ENCODE measurements at places on chromosomes 12 and 14.

- DNase-seq = no peak
Observed at GRCh38 chr12:130440411-130441080, 102.9 kb downstream of the PIWIL1 start.

DNA sequence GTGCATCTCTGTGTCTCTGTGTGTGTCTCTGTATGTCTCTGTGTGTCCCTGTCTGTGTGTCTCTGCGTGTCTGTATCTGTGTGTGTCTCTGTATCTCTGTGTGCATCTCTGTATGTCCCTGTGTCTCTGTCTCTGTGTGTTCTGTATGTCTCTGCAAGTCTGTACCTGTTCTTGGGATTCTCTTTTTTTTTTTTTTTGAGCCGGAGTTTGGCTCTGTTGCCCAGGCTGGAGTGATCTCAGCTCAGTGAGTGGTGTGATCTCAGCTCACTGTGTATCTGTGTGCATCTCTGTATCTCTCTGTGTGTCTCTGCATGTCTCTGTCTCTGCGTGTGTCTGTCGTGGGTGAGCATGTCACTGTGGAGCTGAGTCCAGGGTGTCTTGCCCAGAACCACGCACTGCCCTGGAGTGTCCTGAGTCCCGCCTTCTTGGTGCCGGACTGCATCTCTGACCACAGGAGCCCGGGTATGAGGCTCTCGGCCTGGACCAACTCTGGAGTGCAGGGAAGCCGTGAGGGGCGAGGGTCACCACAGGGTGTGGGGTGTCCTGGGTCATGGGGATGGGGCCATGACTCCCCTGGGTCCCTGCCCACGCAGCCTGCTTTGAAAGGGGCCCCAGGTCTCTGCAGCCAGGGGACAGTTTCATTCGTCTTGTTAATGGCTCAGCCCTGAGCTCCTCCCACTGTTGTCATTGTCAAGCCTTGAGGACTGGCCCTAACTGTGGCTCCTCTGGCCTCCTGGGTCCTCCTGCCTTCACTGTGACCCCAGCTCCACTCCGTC lies 11.8 kb downstream of the MYL2 start:
- DNase-seq = no peak

DNA sequence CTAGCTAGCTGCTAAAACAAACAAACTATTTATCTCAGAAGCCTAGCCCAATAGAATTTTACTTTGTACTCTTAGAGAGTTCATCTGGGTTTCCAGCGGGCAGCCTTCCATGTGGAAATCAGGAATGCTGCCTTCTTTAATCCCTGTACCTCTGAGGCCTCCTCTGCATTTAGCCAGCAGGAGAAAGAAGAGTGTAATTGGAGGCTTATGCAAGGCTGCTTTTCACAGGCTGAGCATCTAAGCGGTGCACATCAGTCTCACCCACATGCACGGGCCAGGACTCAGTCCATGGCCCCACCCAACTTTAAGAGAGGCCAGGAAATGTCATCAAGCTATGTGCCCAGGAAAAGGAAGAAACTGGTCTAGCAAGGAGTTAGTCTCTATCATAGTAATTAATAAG lies 14.0 kb upstream of the PTGDR start:
- DNase-seq = no peak

GRCh38 chr14:77903221-77903620 lies 103.3 kb downstream of the ADCK1 start:
- DNase-seq = no peak

DNA sequence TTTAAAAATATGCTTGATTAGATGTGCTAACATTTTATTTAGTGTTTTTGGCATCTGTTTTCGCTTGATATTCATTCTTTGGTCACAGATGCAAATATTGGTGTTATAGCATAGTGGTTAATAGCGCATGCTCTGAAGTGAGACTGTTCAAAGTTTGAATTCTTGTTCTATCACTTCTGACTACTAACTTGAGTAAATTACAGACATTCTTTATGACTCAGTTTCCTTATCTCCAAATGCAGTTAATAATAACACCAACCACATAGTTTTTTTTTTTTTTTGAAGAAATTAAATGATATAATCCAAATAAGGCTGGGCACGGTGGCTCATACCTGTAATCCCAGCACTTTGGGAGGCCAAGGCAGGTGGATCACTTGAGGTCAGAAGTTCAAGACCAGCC lies 81.0 kb downstream of the TMX1 start:
- DNase-seq = no peak

GRCh38 chr14:68822132-68822651 lies 29.3 kb upstream of the ZFP36L1 start:
- DNase-seq = no peak

DNA sequence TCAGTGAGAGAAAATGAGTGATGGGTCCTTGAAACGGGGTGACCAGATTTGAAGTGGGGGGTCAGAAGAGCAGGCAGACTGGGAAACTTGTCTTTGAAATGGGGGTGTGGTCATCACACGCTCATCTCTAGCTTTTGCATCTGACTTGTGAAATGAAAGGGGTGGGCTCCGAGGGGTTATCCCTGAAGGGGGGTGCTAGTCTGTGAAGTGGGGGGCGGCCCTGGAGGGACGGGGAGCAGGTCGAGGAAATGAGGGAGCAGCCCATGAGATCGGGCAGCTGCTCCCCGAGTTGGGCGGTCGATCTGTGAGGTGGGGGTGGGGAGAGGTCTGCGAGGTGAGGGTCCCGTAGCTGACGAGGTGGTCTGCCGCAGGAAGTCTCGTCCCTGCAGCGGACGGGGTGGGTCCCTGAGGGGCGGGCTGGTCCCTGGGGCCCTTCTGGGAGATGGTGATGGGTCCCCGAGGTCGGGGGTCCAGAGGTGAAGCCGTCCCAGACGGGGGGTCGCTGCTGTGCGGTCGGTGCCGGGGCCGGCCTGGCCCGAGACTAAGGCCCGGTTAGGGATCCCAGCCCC lies 542 bp downstream of the PXN start:
- no peak for DNase-seq

GRCh38 chr14:59330455-59330854 lies 134.7 kb downstream of the GPR135 start:
- DNase-seq = no peak

DNA sequence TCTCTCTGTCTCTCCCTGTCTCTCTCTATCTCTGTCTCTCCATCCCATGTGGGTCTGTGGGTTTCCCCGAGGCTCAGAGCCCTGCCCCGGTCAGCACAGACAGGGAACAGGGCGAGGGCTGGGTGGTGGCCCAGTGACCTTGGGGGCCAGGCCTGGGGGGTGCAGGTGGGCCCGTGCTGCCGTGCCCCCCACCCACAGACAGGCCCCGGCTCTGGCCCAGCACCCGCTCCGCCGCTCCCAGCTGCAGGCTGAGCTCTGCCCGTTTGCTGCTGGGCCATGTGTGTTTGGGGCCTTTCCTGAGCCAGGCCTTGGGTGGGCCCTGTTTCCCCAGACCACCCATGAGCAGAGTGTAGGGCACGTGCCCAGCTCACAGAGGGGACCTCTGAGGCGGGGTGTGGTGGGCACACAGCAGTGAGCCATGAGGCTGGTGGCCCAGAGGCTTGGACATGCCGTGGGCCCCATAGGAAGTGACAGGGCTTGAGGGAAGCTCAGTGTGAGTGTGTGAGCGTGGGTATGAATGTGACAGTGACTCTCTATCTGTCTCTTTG lies 51.0 kb downstream of the TMEM121 start:
- DNase-seq = no peak

- no peak for DNase-seq
Observed at GRCh38 chr14:103199124-103199523, 75.9 kb downstream of the TNFAIP2 start.

DNA sequence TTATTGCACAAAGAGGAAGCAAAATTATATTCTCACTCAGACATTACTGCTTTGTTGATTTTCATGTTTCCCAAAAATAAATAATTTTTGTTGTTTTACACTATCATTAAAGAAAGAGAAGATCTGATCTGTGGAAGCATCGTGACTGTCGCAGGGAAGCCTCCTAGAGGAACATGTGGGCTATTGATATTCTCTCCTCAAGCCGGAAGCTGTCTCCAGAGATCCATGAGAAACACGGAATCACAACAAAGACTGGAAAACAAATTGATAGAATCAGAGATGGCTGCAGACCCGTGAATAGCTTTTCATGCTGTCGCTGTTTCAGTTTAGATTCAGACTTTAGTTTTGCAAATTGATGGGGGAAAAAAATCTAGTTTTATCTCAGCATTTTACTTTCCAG lies 235.2 kb upstream of the TMPO start:
- no peak for DNase-seq

DNA sequence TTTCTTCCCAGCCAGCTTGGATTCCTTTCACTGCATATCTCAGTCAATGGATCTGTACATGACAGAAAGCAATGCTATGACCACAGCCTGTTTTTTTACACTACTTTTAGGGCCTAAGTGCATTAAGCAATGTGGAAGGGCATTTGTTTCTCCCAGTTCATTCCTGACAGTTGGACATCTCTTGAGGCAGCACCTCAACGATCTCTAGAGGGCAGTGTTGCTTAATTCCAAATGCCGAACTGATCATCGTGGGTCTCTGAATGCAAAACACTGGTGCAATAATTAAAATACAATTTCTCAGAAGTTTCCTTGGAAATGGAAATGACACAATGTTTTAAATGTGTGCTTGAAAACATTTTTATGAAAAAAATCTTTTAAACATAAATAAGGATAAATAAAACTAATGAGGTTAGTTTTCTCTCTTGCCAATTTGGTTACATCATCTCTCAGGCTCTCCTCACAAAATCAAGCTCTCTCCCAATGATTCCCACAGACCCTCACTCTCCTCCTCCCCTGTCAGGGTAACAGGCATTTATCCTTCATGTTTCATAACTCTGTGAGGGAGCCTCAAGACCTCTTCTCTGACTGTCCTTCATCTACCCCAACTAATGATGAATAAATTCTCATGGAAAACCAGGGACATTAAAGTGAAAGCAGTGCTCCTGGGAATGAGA lies 192.4 kb upstream of the SLC16A7 start:
- DNase-seq = no peak

GRCh38 chr14:79165471-79166090 lies 995.4 kb downstream of the NRXN3 start:
- no peak for DNase-seq

DNA sequence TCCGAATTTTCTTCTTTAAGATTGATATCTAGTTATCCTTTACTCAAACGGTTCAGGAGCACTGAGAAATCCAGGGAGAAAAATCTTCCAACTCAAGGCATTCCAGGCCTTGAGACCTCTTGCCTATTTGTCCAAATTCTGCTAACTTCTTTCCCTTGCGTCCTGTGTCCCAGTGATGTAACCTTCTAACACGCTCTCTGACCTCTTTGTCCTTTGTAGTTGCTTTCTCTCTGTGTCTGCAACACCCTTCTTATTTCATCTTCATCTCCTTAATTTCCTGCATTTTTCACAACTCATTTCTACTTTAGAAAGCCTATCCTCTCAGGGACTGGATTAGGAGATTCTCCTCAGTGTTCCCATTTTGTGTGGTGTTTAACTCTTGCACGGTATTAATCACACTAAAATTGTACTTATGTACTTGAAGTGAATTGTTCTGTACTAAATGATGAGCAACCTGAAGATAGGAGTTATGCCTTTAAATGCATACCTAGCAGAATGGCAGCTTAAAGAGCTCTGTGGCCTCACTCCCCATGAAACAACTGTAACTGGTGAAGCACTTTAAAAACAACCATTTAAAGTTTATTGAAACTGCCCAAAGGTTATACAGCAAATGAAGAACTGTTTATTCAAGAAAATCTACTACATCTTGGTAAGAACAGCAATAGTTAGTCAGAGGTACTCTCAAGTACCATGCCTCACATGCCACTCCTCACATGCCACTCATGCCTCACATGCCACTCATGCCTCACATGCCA lies 7.4 kb upstream of the SNAPC1 start:
- DNase-seq = no peak

- no peak for DNase-seq
Observed at GRCh38 chr14:43540948-43541347, 966.1 kb downstream of the FSCB start.

DNA sequence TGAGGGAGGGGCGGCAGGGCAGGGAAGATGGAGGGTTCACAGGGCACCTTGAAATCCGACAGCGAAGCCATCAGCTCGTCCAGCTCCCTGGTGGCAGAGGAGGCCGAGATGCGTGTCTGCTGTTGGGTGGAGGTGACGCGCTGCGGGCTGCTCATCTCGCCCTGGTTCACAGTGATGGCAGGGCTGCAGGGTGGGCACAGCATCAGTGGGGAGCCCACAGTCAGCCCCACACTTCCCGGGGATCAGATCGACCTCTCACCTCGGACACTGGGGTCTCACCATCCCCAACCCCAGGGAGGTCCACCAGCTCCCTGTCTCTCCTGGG lies 20.6 kb upstream of the RPLP0 start:
- DNase-seq = no peak

- no peak for DNase-seq
Observed at GRCh38 chr12:547883-548470, 88.2 kb downstream of the B4GALNT3 start.

DNA sequence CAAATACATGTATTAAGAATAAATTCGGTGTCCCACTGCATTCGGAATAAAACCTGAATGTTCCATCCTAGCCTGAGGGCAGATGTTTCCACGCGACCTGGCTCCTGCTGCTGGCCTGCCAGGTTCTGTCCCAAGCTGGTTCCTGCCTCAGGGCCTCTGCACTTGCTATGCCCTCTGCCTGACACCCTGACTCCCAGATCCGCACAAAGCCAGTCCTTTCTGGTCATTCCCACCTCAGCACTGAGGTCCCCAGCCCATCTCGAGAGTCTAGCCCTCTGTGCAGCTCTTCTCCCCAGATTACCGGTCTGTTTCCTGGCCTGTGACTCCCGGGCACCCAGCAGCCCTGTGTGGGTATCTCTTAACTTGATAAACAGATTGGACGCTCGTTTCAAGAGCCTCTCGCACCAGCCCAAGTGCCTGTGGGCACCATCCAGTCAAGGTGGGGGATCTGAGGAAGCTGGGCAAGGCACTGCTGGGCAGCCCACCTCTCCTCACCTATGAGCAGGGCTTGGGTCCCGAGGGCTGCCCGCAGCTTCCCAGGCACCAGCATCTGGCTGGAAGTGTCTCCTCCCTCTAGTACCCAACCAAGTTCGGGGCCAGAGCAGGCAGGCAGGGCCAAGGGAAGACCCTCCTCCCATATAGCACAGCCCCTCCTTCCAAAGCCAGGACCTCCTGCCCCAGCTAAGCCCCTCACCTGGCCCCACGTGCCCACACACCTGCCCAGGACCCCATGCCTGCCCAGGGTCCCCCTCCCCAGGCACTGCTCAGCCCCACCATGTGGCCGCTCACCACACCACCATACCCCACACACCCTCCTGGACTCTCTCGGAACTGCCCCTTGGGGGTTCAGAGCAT lies 132.2 kb downstream of the NCOR2 start:
- no peak for DNase-seq

GRCh38 chr12:8912914-8913313 lies 1.4 kb upstream of the PHC1 start:
- DNase-seq = no peak

DNA sequence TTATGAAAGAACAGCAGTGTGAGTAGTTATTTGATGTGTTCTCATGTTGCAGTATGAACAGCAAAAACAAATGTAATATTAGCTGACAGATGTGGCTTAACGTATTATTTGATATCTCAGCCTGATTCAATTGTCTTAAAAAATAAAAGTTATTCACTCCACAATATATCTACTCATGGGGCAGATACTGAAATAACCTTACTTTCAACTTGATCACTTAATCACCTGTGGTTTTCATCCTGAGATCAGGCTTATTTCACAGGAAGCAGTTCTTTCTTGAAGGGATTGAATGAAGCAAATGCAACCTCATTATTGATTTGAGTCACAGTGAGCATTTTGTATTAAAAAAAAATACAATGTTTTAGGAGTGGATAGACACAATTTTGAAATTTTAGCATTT lies 90.3 kb downstream of the AKAP6 start:
- DNase-seq = no peak

GRCh38 chr12:54759751-54760150 lies 94.6 kb upstream of the MUCL1 start:
- peak; percentile 53 for DNase-seq

- no peak for DNase-seq
Observed at GRCh38 chr12:23083267-23083666, 458.3 kb downstream of the ETNK1 start.

- no peak for DNase-seq
Observed at GRCh38 chr14:78297858-78298257, 127.7 kb downstream of the NRXN3 start.
